B cell (primary cell): ENCODE measurements at places on chromosomes 13 and 19. TPM values are rescaled to one million over a fixed set of nuclear protein-coding genes. Genes with fewer than 3 reads are reported as not detected.

DNA sequence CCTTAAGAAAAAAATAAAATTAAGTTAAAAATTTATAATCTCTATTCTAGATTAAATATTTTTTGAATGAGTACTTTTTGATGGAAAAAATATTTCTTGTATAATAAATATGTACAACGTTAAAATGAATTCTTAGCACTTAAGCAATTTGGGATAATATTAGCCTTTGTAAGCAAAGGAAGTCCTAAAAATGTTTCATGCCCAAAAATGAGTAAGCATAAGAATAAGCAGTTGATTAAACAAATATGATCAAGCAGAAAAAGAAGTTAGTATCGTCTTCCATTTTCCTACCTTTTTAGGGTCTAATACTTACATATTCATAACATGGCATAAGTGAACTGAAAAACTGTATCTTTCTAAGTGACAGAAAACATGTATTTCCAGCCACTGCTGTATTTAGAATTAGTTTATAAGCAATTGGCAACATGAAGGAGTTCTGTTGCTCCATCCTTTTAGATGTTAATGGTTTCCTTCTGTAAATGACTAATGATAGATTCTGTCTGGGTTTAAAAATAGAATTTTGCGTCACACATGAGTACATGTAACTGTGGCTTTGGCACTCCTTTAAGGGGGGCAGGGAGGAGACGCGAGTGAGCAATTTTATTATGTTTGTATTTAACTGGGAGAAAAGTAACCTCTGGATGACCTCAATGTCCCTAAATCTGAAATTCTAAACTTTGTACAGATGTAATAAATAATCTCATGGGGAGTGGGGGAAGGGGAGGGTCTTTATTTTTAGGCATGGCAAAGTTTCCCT lies 237.4 kb downstream of the RGCC start:
- peaks cover 9% of the 10 kb centered on the region for H3K4me1 ChIP-seq
- no peaks in the 10 kb centered on the region for H3K36me3 ChIP-seq
- no peak overlapping the region for H3K27ac ChIP-seq

GRCh38 chr13:23322353-23323336 lies 110.9 kb downstream of the SACS start:
- H3K36me3 ChIP-seq: no peaks in the 10 kb centered on the region
- H3K4me1 ChIP-seq: no peaks in the 10 kb centered on the region
- DNase-seq: no peak
- H3K27me3 ChIP-seq: peaks cover 2% of the 10 kb centered on the region

DNA sequence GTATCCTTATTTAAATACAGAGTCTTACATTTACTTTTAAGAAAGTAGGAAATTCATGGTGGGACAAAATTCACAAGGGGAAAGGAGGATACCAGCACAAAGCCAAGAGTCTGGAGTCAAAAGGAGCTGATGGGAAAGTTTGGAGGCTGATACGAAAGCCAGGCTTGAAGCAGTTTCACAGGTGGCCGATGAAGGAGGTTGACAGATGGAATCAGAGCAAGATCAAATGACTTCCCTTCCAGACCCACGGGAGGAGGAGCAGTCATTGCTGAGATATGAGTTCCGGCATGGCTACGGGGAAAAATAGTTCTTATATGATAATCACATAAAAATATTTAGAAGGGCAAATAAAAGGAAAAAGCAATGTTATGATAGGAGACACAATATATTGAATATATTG lies 65.0 kb downstream of the DGKH start:
- no peaks in the 10 kb centered on the region for H3K27me3 ChIP-seq
- H3K4me1 ChIP-seq: no peaks in the 10 kb centered on the region
- H3K36me3 ChIP-seq: no peaks in the 10 kb centered on the region
- H3K27ac ChIP-seq: no peak overlapping the region

The LILRB3 gene
- polyA plus RNA-seq: 1.0 and 2.3 TPM in 2 replicates

The OR10H1 gene
- not detected in 2 replicates for polyA plus RNA-seq

The CLEC4M gene
- 0.10 TPM in 1 of 2 replicates, not detected in the other for polyA plus RNA-seq

DNA sequence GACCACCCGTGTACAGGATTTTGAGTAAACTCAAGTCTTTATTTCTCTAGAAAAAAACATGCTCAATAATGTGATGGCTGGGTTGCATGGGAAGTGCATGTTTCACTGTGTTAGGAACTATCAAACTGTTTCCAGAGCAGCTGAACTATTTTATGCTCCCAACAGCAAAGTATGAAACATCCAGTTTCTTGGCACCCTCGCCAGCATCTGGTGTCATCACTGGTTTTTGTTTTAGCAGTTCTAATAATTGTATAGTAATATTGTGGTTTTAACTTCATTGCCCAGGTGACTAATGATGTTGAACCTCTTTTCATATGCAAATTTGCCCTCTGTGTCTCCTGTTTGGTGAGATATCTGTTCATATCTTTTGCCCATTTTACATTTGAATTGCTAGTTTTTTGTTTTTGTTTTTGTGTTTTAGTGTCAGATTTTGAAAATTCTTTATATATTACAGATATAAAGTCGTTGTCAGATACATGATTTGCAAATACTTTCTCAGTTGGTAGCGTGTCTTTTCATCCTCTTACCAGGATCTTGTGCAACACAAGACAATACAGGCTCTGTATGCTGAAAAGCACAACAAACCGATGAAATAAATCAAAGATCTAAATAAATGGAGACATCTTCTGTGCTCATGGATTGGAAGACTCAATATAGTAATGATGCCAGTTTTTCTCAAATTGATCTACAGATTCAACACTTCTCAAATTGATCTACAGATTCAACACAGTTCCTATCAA lies 87.8 kb downstream of the IPO5 start:
- H3K36me3 ChIP-seq: no peaks in the 10 kb centered on the region
- DNase-seq: no peak
- no peaks in the 10 kb centered on the region for H3K4me1 ChIP-seq
- no peak overlapping the region for H3K4me3 ChIP-seq
- no peak overlapping the region for H3K27ac ChIP-seq
- no peaks in the 10 kb centered on the region for H3K27me3 ChIP-seq

The RCBTB2 gene
- polyA plus RNA-seq: 1.4 and 1.9 TPM in 2 replicates

DNA sequence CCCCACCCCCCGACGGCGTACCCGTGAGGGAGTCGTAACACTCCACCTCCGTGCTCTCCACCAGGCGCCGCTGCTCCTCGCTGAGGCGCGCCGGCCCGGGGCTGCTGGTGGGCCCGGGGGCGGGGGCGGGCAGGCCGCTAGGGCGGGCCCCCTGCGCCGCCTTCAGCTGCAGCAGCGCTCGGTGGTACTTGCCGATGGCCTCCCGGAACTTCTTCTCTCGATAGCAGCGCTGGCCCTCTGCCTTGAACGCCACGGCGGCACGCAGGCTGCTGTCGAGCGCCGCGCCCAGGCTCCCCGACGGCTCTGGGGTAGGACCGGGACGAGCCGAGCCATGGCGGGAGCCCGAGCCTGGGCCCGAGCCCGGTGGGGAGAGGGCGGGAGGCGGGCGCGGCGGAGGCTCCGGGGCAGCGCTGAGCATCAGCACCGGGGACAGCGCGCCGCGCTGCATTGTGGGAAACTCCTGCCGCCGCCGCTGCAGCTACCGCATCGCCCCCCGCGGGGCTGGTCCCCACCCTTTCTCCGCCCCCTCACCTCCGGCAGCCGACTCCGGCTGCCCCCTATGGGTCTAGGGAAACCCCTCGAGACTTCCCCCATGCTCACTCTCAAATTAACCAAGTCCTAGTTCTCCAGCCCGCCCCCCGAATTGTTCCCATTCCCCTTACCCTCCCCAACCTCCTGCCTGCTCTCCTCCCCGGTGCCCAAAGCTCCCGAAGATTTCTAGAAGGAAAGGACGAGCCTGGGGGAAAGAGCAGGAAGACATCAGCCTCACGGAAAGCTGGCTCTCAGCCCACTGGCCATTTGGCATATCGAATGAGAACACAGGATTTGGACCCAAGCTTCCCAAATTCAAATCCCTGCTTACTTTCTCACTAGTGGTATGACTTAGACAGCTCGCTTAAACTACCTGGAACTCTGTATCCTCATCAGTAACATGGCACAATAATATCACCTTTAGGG lies at the start of gene TTC9B:
Gene TTC9B, minus strand, starts transcription at position 451 of the 957 bp plus-strand sequence. Its CDS starts 3 bp downstream, at position 448.
- no peaks in the 10 kb centered on the region for H3K36me3 ChIP-seq
- peak; percentile 69 for DNase-seq
- peaks cover 13% of the 10 kb centered on the region for H3K4me1 ChIP-seq
- H3K27me3 ChIP-seq: peaks cover 42% of the 10 kb centered on the region
- H3K4me3 ChIP-seq: no peak within 1 kb of the TSS
- no peak within 1 kb of the TSS for H3K27ac ChIP-seq

DNA sequence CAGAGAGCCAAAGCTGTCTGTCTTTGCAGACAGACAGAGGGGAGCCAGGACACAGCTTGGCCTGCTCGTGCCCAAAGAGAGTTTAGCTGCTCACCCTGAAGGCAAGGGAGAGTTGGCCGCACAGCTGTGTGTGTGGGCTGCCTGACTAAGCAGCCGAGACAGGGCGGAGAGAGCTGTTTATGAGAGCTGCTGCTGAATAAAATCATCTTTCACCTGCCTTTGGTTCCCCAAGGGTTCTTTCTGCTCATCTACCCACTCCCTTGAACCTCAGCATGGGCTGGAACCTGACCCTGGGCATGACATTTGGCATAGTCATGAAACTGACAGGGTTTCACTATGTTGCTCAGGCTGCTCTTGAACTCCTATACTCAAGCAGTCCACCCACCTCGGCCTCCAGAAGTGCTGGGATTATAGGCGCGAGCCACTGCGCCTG lies 98.2 kb downstream of the RBM26 start:
- no peak overlapping the region for H3K4me3 ChIP-seq
- H3K27me3 ChIP-seq: no peaks in the 10 kb centered on the region
- no peaks in the 10 kb centered on the region for H3K4me1 ChIP-seq
- H3K27ac ChIP-seq: no peak overlapping the region

The GPR12 gene
- polyA plus RNA-seq: not detected in 2 replicates

DNA sequence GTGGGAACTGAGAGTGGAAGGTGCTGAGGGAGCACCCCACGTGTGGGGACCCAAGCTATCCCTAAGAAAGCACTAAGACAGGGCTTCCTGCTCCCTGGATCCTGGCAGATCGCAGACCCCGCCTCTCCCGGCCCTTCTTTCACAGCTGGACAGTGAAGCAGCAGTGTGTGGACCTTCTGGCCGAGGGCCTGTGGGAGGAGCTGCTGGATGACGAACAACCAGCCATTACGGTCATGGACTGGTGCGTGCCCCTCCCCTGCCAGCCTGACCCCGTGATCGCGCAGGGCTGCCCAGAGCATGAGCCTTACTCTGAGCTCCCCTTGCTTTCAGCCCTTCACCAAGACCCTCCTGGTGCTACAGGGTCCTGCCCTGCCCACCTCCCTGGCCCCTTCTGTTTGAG lies 2.3 kb downstream of the NCCRP1 start:
- no peak overlapping the region for H3K4me3 ChIP-seq
- H3K36me3 ChIP-seq: no peaks in the 10 kb centered on the region
- peaks cover 74% of the 10 kb centered on the region for H3K27me3 ChIP-seq
- H3K27ac ChIP-seq: no peak overlapping the region
- DNase-seq: no peak

DNA sequence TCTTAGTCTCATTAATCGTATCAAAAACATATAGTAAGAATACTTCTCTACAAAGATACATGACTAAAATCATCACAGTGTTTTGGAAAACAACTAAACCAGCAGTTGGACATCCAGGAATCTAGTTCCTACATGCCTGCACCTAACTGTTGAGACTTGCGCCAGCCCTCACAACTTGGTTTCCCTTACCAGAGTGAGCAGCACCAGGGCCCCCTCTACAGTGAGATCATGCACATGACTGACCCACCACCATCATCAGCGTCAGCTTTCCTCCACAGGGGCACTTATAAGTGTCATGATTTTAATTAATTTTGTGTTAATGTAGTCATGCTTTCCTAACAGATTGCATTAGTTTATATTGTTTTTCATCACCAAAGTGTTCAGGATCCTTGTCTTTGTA lies 1322.0 kb downstream of the EFNB2 start:
- no peak for DNase-seq
- no peak overlapping the region for H3K27ac ChIP-seq
- H3K4me3 ChIP-seq: no peak overlapping the region
- H3K4me1 ChIP-seq: no peaks in the 10 kb centered on the region

GRCh38 chr13:46751811-46752635 lies 44.9 kb downstream of the ESD start:
- peaks cover 27% of the 10 kb centered on the region for H3K36me3 ChIP-seq
- H3K27me3 ChIP-seq: no peaks in the 10 kb centered on the region
- peak; percentile 64 for DNase-seq

The LRRC8E gene
- not detected in 2 replicates for polyA plus RNA-seq

DNA sequence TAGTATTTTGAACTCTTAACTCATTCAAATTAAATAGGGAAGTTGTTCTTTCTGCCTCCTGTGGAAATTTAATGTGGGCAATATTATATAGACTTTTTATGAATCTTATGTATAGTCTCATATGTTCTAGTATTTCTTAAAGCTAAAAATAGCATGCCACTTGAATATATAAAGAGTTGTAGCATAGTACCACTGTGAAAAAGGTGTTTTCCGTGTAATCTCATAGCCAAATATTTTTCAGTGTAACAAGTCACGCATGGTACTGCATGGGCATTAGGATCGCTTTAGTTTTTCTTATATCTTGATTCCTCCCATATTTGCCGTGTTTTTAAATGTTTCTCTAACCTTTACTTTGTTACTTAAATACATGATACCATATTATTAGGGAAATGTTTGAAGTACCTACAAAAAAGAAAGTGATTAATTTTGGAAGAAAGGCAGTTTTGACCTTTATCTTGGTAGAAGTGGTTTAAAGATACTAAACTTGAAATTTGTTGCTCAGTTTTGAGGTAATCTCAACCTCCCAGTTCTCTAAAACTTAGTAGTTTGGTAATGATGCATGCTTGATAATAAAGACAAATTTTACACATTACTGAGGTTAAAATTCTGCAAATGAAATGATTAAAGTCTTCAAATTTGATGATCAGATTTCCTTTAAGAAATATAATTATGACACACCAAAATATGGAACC lies 81.2 kb downstream of the PAN3 start:
- no peak overlapping the region for H3K27ac ChIP-seq
- H3K4me3 ChIP-seq: no peak overlapping the region
- no peaks in the 10 kb centered on the region for H3K27me3 ChIP-seq

GRCh38 chr13:38542601-38543000 lies 144.3 kb upstream of the FREM2 start:
- H3K36me3 ChIP-seq: no peaks in the 10 kb centered on the region
- no peak overlapping the region for H3K4me3 ChIP-seq
- no peak overlapping the region for H3K27ac ChIP-seq
- H3K27me3 ChIP-seq: no peaks in the 10 kb centered on the region
- H3K4me1 ChIP-seq: no peaks in the 10 kb centered on the region

DNA sequence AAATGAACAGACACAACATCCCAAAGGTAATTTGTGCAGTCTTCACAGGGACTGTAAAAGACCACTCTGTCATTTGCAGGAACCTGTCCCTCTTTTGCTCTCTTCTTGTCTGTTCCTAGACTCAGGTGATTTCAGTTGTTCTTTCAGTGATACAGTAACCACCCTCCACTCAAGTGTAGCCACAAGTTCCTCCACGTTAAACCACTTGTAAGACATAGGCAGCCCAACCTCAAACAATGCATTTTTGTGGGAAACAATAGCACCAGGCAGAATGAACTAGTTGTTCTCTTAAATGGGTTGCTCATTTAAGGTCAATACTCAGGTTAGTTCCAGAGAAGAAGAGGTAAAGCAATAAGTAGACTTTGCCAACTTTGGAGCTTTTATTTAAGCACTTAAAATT lies 359.4 kb downstream of the MZT1 start:
- DNase-seq: no peak
- H3K36me3 ChIP-seq: no peaks in the 10 kb centered on the region
- H3K4me1 ChIP-seq: no peaks in the 10 kb centered on the region
- no peaks in the 10 kb centered on the region for H3K27me3 ChIP-seq
- no peak overlapping the region for H3K4me3 ChIP-seq

The FFAR2 gene
- polyA plus RNA-seq: 0.26 and 0.31 TPM in 2 replicates
